HepG2 (cell line): ENCODE measurements at places on chromosomes 4 and X.

- no peak for DNase-seq
Measured at GRCh38 chrX:19672222-19672812, 157.0 kb upstream of the MAP3K15 start.

DNA sequence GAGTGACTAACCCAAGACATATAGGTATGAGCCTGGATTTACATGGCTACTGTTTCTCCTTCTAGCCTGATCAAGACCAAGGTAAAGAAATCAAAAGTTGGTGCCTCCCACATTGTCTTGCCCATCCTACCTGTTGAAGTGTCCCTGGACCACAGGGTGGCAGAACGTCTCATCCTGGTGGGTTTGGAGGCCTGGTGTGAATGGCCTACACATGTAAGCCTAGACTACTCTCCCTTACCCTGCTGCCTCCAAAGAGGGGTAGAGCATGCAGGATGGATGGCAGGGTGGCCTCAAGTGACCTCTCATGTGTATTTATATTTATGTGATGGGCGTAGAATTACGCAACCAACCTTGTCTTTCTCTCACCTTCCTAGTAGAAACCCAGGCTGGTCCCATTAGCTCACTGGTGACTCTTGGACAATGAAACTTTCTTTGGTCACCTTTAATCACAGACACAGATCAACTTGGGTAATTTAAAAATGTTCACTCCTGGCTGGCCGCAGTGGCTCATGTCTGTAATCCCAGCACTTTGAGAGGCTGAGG lies 73.3 kb upstream of the SOD3 start:
- no peak for DNase-seq

DNA sequence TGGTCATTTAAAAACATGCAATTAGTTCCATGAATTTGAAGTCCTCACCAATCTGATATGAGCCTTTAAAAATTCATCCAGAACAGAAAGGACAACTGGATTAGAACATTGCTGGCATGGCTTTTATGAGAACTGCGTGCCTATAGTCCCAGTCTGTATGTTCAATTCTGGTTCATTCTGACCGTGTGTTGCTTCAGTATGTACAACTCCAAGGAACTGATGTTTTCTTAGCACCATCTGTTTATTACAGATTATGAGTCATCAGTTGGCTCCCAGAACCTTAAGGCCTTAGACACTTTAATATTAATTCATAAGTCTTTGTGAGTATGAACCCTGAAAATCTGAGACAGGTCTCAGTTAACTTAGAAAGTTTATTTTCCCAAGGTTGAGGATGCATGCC lies 115.0 kb downstream of the CEP44 start:
- DNase-seq: no peak

DNA sequence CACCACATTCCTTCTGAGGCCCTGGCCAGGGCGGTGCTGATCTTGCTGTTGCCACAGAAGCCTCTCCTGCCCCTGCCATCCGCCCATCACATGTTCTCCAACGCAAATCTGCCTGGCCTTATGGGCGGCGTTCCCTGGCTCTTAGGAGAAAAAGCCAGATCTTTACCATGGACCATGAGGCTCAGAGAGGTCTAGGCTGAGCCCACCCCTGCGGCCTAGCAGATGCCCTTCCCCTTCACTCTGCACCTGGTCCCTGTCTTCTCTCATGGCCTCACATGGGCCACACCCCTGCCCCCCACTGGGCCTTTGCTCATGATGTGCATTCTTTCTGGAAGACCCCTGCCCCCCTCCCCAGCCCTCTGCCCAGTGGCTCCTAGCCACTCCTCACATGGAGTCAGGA lies 78.5 kb downstream of the CRMP1 start:
- no peak for DNase-seq

DNA sequence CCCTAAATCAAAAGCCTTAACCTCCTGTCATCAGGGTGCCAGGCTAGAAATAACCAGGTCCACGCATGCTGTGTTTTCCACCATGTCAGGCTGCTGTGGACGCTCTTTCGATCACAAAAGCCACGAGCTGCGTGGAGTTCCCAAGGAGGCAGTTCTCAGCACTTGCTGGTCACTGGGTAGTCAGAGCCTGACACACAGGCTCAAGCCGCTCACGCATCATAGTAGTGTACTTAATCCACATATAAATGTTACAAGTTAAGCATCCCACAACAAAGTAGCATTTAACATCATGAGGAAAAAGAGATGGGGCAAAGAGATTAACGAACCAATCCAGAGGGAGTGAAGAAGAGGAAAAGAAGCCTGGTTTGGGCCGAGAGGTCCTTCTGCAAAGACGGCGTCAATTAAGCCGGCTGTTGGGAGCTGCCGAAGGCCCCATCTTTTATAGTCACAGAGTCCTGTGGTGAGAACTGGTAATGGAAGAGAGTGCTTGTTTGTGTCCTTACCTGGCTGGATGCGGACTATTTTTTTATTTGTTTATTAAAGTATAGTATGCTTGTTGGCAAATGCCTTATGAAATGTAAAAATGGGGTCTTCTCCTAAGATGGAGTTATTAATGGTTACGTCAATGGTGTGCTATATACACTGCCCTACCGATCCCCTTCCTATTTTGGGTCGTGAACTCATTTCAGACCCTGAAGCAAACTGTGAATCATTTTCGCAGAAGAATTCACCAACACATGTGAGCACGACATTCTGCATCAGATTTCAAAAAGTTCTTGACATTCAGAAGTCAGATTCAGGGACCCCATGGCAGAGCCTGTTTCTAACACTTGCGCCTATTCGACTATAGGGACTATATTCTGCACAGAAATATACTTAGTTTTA lies 675 bp downstream of the PRIMPOL start:
- DNase-seq: peak; percentile 17

- no peak for DNase-seq
Measured at GRCh38 chr4:113653871-113654270, 107.7 kb downstream of the CAMK2D start.

- no peak for DNase-seq
Measured at GRCh38 chrX:139201924-139202323, 328.6 kb upstream of the F9 start.

- DNase-seq: no peak
Measured at GRCh38 chr4:123073650-123074049, 151.3 kb upstream of the NUDT6 start.

DNA sequence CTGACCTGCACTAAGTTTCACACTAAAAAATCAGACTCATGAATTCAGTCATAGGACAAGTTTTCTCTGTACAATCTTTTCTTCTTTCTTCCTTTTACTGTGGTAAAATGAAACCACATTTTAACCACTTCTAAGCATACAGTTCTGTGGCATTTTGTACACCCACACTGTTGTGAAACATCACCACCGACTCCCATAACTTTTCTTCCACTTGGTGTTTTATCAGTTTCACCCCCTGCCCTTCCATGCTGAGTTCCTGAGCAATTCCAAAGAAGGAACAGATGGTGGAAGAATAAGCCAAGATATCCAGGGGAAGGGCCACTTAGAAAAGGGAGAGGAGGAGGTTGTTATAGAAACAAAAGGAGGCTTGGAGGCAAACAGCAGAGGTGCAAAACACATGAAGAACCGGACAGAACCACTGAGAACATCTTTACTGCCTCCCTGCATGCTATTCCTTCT lies 22.6 kb downstream of the SLC25A4 start:
- DNase-seq: no peak

- no peak for DNase-seq
Measured at GRCh38 chr4:57249083-57249482, 138.9 kb upstream of the IGFBP7 start.

- no peak for DNase-seq
Measured at GRCh38 chr4:123597586-123597985, 201.0 kb downstream of the SPRY1 start.
